ENCODE measurements at places on chromosomes 1 and 21. TPM values are rescaled to one million over a fixed set of nuclear protein-coding genes. Genes with fewer than 3 reads are reported as not detected.

- no peak for DNase-seq
Observed at GRCh38 chr1:30677471-30677870, 45.9 kb downstream of the MATN1 start.

DNA sequence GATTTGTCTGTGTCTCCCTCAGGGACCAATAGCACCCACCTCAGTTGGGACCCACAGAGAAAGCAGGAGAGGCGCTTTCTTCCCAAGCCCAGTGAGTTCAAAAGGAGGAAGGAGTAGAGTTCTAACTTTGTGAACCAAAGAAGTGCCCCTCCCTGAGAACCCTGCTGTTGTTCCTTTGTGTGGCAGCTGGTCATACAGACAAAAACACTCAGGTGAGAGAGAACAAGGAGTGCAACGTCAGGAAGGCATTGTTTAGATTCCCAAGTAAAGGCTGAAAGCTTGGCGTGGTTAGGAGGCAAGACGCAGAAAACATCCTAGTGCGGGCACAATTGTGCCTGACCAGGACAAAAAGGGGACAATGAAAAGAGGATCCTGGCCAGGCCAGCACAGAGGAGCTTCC lies 654.6 kb downstream of the KIF26B start:
- no peak for DNase-seq

Gene DNAJC6
- polyA plus RNA-seq = 59.0 TPM

DNA sequence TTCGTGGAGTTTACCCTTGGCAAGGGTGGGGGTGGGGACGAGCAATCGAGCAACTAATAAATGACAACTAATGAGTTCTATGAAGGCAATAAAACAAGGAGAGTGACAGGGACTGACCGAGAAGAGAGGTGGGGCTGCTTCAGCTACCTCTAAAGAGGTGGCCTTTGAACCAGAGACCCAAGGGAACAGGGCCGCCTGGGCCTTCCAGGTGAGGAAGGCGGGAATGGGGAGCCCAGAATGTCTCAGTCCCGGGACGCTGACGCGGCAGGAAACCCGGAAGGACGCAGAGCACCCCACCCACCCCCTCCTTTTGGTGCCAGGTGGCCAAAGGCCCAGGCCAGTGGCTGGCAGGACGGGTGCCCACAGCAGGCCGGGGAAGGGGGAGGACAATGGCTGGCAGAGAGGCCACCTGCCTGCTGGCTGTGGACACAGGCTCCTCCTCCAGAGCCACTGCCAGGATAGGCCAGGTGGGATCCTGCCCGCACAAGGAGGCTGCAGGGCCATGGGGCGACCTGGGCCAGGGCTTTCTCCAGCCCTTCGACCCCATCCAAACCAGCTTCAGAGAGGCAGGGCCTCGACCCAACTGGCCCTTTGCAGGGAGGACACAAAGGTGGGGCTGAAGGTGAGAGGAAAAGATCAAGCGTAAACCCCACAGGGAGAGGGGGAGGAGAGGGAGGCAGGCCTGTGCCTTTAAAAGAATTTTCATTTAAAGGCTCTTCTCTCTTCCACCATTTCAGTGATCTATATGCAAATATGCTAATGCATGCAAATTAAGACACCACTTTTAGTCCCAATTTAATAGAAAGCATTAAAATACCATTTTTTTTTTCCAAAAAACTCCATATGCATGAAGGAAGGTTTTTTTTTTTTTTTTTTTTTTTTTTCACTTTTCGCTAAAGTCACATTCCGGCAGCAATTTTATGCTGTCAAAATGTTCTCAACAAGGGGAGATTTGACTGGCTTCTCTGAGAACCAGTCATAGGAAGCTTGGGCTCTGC lies 58.1 kb downstream of the CASZ1 start:
- no peak for DNase-seq

Gene SCAMP3
- 118 TPM for polyA plus RNA-seq
